AG10803 (cell line): ENCODE measurements at places on chromosomes 3 and 15.

DNA sequence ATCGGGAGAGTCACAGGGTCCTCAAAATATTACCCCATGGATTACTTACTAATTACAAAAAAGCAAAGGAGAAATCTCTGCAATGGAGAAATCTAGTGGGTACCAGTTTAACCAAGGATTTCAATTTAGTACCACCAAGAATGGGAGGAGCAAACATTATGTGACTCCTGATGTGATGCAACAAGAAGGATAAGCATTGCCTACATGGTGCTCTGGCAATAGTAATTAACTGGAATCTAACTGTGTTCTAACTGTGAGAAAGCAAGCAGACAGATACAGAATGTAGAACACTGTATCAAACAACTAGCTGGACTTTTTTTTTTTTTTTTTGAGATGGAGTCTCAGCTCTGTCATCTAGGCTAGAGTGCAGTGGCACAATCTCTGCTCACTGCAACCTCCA lies 159.2 kb downstream of the TNIK start:
- no peak for DNase-seq

- DNase-seq: no peak
These were observed 45.2 kb downstream of the GASK1A start for GRCh38 chr3:43024181-43024885.

GRCh38 chr3:23540600-23540999 lies 265.2 kb upstream of the UBE2E1 start:
- no peak for DNase-seq

DNA sequence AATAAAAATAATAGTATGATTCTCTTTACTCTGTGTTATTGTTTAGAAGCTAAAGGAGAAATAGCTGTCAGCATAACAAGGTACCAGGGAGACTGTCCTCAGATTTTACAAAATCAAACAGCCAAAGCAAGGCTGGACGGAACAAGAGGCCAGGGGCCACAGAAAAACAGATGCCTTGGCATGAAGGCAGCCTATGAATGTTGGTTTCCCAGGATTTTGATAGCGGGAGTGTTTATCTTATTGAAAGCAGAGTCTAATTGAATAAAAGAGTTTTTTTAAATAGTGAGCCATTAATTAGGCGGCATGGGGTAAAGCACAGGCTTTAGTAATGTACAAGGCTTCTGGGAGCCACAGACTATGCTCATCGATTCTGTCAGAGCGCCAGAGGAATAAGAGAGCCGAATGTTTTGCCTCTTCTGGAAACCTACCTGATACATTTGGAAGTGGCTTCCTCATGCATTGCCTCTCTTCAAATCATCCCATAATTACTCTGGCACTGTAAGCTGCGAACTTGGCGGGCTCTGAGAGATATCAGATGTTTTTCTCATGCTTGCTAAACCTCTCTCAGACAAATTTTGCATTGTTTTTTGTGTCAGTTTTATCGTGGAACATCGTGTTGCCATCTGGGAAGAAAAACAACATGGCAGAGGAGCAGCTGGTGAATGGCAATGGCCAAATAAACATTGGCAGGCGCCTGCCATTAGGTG lies 30.4 kb upstream of the TMCO5A start:
- DNase-seq: no peak

- DNase-seq: peak; percentile 34
These were observed 32.5 kb downstream of the ABHD5 start for GRCh38 chr3:43723121-43723734.
